ENCODE measurements at places on chromosomes 11 and 22.

DNA sequence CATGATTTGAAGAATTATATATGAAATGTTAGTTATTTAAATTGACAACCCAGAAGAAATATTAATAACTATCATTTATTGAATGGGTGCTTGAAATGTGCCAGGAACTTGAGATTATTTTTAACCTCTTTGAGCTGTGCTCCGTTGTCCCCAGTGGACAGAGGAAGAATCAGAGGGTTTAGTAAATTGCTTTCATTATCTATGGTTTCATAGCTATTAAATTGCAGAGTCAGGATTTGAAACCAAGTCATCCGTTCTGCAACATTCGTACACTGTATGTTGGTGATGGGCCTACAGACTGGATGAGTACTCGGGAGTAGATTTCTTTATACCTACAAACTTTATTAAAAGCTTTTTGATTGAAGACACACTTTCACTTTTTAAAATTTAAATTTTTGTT is 4.9 kb downstream of the HSD17B12 start:
- DNase-seq, result no peak

GRCh38 chr11:118290923-118291322 is 13.6 kb upstream of the CD3E start:
- peak; percentile 11 for DNase-seq

- no peak for DNase-seq
Measured at GRCh38 chr11:6245536-6245935, 6.6 kb downstream of the CNGA4 start.

DNA sequence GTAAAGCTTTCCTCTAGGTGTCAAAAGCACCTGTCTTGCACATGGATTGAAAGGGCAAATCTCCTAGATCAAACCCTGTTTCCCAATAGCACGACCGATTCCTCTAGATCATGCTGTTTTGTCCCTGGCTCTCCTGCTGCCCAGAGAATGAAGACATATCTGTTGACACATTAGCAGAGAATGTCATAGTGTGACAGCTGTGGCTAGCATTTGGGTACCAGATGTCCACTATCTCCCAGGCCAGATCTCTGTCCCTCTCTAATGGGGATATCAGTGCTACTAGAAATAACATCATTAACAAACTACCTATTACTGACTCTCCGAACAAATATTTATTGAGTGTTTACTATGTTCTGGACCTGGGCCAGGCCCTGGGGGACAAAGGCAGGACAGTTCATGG is 72.4 kb upstream of the ISX start:
- DNase-seq, result no peak

DNA sequence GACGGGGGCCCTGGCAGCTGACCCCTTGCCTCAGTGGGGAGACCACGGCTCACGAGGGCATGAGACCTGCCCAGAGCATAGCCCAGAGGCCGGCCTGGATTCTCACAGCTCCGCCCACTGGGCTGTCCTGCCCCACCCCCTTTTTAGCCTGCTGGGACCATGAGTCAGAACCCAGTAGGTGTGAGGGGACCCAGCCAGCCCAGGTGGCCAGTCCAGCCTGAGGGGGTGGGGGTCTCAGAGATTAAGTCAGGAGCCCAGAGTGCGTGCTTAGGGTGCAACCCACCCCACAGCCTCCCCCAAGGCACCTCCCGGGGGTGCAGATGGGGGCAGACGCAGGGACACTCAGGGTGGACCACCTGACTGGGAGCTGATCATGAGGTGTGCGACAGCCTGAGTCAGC is 40.1 kb upstream of the PPARA start:
- no peak for DNase-seq

GRCh38 chr11:127035824-127036223 is 35.3 kb upstream of the KIRREL3 start:
- no peak for DNase-seq

DNA sequence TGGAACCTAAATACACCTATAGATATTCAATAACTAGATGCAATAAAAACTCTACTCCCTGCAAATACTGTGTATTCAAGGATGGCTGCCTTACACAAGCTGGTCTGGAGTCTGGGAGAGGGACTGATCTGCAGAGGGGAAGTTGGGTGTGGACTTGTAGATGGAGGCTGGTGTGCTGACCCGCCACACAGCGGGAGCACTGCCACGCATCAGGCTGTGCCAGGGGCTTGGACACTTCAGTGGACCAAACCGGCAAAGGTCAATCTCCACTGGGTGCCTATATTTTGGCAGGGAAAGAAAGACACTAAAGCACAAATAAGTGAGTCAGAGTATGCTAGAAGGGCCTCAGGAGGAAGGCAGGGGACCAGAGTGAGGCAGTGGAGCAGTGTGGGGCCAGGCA is 2.1 kb upstream of the SHANK3 start:
- no peak for DNase-seq

DNA sequence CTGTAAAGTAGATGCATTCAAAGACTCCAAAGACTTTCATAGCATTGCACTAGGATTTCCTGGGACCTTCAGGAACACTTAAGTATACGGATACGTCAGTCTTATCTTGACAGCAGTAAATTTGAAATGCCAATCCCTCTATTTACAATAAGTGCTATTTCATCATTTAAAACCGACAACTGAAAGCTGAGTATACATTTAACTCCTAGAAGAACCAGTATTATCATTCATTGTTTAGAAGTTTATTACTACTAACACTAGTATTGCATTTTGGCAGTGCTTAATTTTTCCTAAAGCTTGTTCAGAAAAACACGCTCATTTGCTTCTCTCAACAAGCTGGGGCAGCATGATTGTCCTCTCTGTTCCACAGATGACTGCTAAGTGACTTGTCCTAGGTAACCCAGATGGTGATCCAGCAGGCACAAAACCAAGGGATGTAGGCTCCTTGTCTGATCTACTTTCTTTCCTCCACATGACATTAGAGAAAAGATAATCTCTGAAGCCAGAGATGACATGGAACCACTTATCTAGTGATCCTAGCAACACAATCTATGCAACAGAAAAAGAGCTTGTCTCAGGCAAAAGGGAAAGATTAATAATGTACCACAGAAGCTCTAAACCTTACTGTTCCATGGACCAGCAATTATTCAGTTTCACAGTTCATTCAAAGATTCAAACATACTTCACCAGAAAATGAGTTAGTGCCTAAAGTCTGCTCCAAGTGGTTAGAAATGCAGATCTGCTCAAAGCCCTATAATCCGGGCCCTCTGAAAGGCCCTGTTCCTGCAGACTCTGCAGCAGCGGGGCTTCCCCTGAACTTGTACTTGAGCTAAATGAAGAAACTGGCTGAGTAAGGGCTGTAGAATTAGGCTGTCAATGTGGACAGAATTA is 5.2 kb downstream of the MAML2 start:
- no peak for DNase-seq

GRCh38 chr11:78061088-78061920 is 2.4 kb upstream of the THRSP start:
- DNase-seq, result peak; percentile 54

DNA sequence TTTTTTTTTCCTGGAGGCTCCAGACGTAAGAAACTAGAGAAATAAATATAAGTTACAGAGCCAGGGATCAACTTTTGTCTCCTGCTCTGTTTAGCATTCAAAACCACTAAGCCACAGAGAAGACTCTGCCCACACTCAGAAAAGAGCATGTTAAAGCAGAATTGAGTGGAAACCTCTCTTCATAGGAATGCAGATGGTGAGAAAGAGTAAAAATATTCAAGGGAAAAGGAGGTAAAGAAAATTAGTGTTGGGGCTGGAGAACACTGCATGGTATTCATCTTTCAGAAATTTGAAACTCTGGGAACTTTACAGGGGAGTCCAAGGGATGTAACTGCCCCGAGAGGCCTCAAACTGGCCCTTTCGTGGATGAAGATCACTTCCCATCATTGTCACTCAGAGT is 65.1 kb downstream of the CLMP start:
- DNase-seq, result no peak

Measured in NCI-H2029 (cell line).